ENCODE measurements at places on chromosomes 7 and 10.
A peak's percentile ranks its signal among the peaks of the same experiment; 100 is the strongest.

GRCh38 chr10:78968943-78969342 lies 99.8 kb upstream of the ZMIZ1 start:
- DNase-seq, result no peak

GRCh38 chr7:140684066-140684950 lies 11.6 kb downstream of the ADCK2 start:
- DNase-seq, result no peak

DNA sequence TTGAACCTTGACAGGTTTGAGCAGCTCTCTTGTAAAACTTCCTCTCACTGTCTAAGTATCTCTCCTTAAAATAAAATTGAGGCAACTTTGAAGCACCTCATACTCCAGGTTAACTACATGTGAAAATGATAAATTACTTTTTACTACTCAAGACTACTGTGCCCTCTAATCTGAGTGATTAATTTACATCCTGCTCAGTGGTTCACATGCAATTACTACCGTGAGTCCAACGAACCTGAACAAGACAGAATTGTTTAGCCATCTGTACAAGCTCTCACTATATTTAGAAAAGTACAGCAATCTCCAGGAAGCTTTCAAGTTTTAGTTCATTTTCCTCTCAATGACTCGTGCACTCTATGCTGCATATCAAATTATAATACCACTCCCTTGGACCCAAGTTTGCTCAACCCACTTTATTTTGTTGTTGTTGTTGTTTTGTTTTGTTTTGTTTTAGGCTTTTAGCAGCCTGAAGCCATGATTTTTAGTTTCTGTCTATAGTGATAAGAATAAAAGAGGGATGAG lies 21.2 kb downstream of the PDE1C start:
- DNase-seq, result no peak

DNA sequence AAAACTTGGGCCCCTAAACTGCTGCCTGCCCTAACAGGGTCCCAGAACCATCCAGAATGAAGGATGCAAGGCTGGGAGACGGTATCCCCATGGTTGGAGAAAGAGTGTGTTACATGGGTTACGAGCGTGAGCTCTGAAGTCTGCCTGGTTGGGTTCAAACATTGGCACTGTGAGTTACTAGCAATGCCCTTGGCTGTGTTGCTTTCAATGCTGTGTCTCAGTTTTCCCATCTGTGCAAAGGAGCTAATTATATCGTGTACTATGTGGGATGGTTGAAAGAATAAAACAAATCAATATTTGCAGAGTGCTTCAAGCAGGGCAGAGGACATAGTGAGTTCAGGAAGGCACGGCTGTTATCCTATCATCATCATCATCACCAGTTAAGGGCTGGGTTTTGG lies 114.7 kb downstream of the ZMIZ1 start:
- no peak for DNase-seq

DNA sequence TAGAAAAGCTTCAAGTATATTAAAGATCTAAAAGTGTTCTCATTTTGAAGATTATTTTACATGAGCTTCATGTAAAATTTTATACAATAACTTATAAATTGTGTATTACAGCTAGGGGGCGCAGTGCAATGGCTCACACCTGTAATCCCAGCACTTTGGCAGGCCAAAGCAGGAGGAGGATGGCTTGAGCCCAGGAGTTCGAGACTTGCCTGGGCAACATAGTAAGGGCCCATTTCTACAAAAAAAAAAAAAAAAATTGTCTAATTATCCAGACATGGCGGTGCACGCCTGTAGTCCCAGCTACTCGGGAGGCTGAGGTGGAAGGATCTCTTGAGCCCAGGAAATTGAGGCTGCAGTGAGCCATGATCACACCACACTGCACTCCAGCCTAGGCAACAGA lies 16.6 kb downstream of the ACBD5 start:
- DNase-seq, result peak; percentile 12

- no peak for DNase-seq
These were observed 74.7 kb upstream of the SEPHS1 start for GRCh38 chr10:13422800-13423199.

DNA sequence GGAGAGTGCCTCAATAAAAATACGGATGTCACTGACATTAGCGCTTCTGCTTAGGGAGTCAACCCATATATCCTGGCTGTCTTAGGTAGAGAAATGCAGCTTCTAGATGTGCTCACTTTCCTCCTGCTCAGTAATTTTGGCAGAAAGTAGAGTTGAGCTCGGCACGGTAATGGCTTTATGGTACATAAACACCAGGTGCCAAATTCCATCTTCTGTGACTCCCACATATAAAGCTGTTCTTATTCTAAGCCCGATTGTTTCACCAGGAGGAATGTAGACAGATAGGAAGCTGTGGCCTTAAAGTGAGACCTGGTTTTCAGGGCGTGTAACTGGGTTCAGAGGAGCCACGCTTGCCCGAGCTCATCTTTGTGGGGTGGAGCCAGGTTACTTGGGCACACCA lies 143.7 kb downstream of the CREB5 start:
- no peak for DNase-seq

DNA sequence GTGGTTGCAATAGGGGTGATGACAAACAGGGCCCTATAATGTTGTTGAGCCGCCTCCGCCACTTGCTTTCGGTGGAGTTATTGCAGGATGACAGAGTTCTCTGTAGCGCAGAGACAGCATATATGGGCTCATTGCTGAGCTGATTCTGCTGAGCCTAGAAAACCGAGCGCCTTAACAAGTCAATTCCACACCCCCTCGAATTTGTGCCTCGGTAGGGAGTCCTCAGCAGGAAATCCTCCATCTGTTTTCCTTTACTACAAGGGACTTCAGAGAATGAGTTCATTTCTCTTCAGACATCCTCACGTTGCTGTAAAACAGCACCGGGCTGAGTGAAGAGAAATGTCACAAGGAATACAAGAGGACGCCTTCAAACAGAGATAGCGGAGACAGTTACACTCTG lies 90.7 kb upstream of the KIAA1217 start:
- DNase-seq, result no peak

GRCh38 chr7:103632005-103632639 lies 186.1 kb upstream of the SLC26A5 start:
- no peak for DNase-seq

DNA sequence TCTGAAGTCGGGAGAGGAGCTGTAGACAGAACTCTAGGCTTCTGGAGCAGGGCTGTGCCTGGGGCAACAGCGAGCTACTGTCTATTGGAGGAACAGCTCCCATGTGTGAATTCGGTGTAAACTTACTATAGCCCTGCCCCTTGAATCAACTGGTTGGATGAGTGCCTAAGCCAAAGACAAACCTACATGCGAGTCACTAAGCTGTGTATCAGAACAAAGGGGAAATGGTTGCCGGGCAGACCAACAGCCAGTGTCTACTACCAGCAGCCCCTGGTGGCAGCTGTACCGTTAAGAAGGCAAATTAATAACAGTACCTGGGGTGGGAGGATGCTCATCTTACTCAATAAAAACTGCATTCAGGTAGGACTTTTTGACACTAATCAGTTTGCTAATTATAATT lies 343.6 kb downstream of the ACTR3B start:
- no peak for DNase-seq

DNA sequence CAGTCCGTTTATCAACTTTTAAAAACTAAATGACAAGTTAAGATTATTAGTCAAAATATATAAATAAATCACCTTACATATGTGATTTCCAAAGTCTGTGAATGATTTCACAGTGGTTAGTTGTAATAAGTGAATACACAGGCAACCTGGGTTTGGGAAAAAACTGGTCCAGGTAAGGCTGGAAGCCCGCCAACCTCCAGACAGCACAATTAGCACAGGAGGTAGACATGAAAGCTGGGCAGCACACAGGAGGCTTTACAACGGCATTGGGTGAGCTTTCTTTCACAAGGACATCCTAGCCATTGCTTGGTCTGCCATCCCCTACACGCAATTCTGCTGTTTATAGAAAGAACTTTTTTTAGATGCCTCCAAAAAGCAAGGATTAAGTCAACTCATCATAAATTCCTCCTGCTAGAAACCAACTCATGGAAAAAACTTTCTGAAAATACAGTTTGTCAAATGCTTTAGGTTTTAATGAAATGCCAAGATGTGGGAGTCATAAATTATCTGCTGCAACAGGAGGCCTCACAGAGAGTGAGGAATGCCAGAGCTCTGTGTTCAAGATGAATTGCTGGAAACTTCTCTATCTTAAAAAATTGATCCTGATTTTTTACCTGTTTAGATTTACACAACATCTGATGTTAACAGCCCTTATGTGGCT lies 346.8 kb upstream of the NFE2L3 start:
- DNase-seq, result peak; percentile 48

- no peak for DNase-seq
These were observed 48.8 kb upstream of the CAMK2B start for GRCh38 chr7:44374007-44374763.

GRCh38 chr7:14083761-14084160 lies 94.3 kb upstream of the ETV1 start:
- DNase-seq, result no peak

- peak; percentile 62 for DNase-seq
These were observed 197.1 kb downstream of the DOCK4 start for GRCh38 chr7:112009081-112009480.

Measured in bronchial epithelial cell (primary cell).